LNCaP clone FGC (cell line): ENCODE measurements at places on chromosomes 6 and 20.

GRCh38 chr20:25221592-25222460 lies 26.1 kb upstream of the PYGB start:
- no peak for DNase-seq

GRCh38 chr20:62459488-62459887 lies 16.3 kb downstream of the GATA5 start:
- no peak for DNase-seq

- DNase-seq: no peak
Observed at GRCh38 chr6:136262940-136263339, 12.8 kb upstream of the MTFR2 start.

GRCh38 chr6:152063170-152063921 lies 255.9 kb downstream of the ESR1 start:
- peak; percentile 17 for DNase-seq

GRCh38 chr6:159400826-159401225 lies 231.6 kb downstream of the FNDC1 start:
- DNase-seq: no peak

DNA sequence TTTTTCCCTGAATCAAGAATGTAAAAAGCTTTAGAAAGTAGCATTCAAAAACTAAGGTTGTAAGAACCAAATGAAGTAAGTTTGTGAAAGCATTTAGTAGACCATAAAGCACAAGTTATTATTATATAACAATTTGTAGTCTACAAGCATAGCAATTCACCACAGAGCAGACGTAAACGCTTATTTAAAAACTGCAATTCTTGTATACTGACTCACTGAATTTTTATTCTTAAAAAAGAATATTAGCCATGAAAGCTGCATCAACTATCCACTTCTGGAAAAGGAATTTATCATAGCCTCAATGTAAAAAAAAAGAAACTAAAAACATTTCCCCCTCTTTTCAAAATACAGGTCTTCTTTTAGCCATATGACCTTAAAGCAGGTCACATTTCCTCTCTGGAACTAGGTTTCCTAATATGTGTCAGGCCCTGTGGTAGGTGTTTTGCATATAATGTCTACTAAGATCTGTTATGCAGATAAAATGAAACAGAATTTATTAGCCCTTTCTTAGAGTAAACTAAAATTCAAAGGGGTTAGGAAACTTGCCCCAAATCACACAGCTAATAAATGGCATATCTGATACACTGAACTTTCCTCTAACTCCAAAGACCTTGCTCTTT lies 2.1 kb downstream of the MAP3K7 start:
- DNase-seq: no peak

DNA sequence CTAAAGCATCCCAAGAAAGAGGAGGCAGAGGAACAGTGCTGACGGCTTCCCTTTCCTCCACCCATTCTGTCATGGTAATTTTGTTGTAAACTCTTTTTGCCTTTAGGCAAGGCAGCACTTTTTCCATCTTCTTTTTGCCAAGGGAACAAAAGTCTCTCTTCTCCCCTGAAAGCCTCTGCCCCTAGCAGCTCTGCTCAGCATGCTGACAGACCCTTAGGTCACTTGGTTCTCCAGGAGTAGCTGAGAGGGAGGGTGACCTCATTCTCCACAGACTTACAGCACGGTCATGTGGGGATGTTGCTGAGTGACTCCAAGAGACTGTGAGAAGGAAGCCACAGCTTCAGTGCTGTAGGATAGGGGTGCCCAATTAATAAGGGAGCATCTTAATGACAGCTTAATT lies 81.1 kb upstream of the RALGAPA2 start:
- no peak for DNase-seq

DNA sequence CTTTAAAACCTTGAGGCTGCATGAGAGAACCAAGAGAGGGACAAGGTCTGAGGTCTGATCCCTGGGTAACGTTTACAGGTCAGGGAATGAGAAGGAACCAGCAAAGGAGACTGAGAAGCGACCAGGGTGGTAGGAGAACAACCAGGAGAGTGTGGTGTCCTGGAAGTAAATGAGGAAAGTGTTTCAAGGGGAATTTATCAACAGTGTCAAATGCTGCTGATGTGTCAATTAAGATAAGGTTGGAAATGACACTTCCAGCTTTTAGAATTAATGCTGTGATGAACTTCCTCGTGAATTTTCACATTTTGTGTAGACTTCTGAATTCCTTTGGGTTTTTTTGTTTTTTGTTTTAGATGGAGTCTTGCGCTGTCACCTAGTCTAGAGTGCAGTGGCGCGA lies 83.7 kb downstream of the CNBD2 start:
- no peak for DNase-seq

- DNase-seq: no peak
Observed at GRCh38 chr6:22072949-22073348, 223.9 kb downstream of the PRL start.

DNA sequence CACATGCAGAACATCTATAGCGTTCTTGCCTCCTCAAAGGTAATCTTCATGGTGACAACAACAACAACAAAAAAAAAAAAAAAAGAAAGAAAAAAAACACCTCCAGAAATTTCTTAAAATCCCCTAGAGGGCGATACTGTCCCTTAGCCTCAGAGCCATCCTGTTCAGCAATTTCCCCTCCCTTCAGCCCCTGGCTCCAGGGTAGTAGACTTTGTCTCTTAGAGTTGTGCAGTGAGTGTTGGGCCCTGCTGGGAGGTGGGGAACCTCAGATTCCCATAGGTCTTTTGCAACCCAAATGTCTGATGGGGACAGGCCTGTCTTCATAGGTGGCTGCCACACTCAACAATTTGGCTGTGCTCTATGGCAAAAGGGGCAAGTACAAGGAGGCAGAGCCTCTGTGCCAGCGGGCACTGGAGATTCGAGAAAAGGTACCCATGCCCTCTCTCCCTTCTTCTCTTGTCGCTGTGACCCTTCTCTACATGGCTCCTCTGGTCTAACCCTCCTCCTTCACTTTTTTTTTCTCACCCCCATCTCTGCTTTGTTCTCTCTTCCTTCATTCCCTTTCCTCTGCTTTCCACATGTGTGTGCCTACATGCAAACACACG lies 6.0 kb upstream of the PTK7 start:
- DNase-seq: peak; percentile 32

- no peak for DNase-seq
Observed at GRCh38 chr6:121944354-121944753, 455.1 kb upstream of the HSF2 start.

- no peak for DNase-seq
Observed at GRCh38 chr20:6185268-6185667, 62.4 kb upstream of the FERMT1 start.

GRCh38 chr6:77587963-77588362 lies 64.9 kb upstream of the MEI4 start:
- DNase-seq: no peak

GRCh38 chr20:19881080-19881840 lies 123.2 kb downstream of the RIN2 start:
- no peak for DNase-seq

GRCh38 chr20:53899351-53900167 lies 170.8 kb downstream of the BCAS1 start:
- DNase-seq: no peak

DNA sequence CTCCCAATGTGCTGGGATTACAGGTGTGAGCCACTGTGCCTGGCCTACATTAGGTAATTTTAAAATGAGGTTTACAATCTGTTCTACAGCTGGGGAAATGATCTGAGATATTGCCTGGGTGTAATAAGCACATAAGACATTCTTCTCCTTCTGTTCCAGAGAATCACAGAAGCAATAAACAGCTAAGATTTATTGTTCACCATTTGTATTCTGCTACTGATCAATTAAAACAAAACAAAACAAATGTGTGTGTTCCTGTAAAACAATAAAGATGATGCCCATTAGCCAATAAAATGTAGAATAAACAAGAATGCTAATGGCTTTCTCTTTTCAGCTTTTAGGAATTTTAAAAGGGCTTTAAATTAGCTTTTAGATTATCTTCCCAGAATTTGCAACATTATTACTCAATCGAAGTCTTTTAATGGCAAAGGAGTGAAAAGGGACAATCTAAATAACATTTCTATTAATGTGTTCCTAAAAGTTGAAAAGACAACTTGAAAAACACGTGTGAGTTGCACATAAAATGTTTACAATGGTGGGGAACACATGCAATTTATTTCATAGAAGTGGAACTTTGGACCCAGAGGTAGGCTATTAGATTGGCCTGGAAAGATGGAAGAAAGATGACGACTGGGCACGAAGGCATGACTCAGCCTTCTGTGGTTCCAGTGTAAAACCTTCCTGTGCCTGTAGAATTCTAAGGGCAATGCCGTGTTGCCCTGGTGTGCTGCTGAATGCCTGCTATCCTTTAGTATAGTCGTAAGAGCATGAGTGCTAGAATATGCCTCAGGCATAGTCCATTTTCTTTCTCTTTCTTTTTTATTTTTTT lies 29.0 kb upstream of the DEK start:
- DNase-seq: no peak

GRCh38 chr20:61186771-61187472 lies 65.1 kb upstream of the CDH4 start:
- no peak for DNase-seq

DNA sequence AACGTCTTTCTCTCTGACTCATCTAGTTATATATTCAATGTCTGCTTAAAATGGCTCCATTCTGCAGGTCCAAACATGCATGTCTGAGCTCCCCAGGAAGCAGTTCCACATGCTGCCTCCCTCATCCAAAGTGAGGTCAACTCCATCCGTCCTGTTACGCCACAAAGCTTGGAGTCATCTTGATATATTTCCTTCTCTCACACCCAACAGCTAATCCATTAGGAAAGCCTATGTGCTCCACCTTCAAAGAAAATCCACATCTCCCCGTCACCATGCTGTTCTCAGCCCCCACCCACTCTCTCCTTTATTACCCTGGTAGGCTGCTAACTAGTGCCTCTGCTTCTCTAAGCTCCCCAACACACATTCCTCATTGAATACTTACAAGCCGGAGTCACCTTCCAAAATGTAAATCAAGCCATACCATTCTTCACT lies 130.2 kb upstream of the SYNDIG1 start:
- no peak for DNase-seq

DNA sequence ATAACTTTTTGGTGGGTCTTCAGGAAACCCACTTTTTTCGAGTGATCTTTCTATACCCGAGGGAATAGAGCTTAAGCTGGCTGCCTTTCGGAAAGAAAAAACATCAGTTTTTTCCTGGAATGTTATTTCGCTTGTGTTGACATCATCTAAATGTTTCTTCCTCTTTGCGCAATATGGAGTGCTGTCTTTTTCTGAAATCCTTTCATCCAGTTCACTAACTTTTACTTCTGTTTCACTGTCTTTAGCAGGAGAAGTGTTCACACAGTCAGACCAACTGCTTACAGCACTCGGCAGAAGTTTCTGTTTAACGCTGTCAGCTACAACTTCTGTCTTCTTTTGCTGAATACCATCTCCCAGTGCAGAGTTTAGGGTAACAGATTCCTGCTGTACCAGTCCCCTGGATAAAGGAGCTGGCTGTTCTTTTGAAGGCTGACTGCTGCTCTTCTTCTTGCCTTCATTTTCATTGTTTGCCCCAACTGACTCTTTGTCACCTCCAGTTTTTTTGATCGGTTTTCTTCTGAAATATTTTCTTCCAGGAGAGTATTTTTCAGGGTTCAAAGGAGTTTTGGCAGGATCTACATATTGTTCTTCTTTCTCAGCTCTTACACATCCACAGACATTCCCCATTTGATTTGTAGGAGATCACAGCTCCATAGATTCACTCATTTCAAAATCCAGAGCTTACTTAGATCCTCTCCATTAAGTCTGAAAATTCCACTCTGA lies 50.0 kb upstream of the DST start:
- DNase-seq: no peak

- no peak for DNase-seq
Observed at GRCh38 chr6:52566853-52567279, 10.0 kb downstream of the TRAM2 start.

GRCh38 chr6:105504706-105505105 lies 101.8 kb upstream of the PREP start:
- DNase-seq: no peak

DNA sequence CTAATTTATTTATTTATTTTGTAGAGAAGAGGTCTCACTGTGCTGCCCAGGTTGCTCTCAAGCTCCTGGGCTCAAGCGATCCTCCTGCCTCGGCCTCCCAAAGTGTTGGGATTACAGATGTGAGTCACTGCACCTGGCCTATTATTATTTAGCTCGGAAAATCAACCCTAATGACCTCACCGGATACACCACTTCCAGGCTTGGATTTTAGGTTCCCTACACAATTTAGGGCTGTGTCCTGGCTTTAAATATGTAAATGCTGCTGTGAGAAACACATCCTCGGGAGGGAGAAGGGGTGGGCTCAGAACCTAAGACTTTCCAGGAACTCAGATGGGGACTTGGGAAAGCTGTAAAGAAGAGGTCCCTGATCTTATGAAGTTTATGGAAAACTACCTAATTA lies 51.0 kb upstream of the SLC32A1 start:
- DNase-seq: no peak

DNA sequence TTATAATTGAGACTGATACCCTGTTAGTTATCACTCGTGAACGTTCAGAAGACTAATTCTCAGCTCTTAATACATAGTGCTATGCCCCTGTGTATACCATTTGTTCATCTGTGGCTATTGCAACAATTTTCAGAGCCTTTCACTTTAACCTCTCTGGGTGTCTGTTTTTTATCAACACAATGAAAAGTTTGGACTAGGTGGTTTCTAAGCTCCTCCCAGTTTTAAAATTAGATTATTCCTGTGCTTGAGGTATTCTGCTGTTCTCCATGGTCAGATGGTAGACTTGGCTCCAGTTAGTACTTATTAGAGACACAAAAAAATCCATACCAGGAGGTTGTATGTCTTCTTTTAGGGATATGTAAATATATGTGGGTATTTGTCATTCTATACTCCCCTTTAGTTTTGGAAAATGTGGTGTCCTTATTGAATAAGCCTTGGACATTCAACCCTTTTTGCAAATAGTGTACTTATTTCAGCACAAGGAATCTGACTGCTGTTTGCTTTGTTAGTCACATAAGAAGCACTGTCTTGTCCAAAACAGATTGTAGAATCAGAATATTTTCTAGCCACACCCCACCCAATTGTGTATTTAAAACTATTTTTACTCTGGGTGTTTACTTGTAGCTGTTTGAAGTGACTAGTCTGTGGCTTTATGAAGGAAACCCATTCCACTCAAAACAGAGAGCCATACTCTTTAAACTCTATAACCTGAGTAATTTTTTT lies 2.0 kb upstream of the COL10A1 start:
- DNase-seq: no peak

GRCh38 chr20:24700166-24700860 lies 230.9 kb downstream of the SYNDIG1 start:
- DNase-seq: no peak

- no peak for DNase-seq
Observed at GRCh38 chr6:8652710-8653109, 217.4 kb upstream of the SLC35B3 start.

DNA sequence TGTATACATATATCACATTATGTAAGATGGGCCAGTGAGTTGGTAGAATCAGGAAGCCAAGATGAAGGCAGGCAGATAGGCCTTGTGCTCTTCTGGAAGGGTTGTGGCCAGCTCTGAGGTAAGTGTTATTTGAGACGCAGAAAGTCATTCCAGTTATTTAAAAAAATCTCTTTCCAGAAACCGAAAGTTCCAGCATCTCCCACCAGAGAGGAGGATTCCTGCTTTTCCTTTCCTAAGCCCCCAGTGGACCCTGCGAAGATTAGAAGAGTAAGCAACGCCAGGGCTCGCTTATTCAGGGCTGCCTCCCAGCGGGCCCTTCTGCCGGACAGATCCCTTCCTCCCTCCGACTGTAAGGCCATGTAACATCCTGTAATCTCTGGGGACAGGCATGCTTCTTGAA lies 20.4 kb downstream of the ARMC2 start:
- no peak for DNase-seq

GRCh38 chr6:30075790-30076732 lies 492 bp upstream of the RNF39 start:
- DNase-seq: no peak

GRCh38 chr6:165847407-165848085 lies 184.5 kb upstream of the PDE10A start:
- no peak for DNase-seq
